Hematopoietic multipotent progenitor cell treated with erythropoietin and hydrocortisone succinate and interleukin-3 and kit ligand, for 8 days (in vitro differentiated cells): ENCODE measurements at places on chromosomes 16 and 17.

- peak; percentile 56 for DNase-seq
Measured at GRCh38 chr17:30378241-30378824, 394 bp upstream of the CPD start.

GRCh38 chr16:6964679-6965078 is 368.0 kb upstream of the RBFOX1 start:
- DNase-seq: no peak

DNA sequence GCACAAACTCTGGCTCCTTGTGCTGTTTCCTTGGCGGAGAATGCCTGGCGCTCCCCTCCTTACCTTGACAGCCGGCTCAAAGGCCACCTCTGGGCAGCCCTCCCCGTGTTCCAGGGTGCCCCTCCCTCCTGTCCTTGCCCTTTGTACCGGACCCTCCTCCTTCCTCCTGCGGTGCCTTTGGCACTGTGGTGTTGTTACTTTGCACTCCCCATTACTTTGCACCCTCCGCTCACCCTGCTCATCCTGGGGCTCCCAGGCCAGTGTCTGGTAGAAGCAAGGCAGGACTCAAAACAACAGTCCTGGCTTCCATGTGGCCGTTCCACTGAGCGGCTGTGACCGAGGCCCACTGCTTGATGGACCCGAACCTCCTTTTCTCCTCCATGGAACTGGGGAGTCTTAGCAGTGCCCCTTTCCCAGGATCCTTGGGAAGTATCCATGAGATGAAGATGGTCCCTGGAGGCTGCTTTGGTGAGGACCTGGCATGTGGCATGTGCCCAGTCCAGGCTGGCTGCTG is 147.8 kb downstream of the CMIP start:
- DNase-seq: no peak

DNA sequence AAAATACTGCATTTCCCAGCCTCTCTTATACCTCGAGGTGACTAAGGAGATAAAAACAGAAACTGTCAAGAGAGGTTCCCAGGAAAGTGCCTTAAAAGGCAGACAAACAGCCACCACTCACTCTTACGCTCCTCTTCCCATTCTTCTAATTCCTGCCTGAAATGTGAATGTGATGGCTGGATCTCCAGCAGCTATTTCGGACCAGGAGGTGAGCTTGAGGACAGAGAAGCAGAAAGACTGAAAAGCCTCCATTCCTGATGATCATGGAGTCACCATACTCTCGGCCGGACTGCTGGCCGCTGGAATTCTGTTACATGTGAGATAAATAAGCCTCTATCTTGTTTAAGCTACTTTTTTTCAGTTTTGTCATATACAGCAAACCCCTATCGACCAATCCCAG is 41.4 kb upstream of the ABR start:
- DNase-seq: no peak

DNA sequence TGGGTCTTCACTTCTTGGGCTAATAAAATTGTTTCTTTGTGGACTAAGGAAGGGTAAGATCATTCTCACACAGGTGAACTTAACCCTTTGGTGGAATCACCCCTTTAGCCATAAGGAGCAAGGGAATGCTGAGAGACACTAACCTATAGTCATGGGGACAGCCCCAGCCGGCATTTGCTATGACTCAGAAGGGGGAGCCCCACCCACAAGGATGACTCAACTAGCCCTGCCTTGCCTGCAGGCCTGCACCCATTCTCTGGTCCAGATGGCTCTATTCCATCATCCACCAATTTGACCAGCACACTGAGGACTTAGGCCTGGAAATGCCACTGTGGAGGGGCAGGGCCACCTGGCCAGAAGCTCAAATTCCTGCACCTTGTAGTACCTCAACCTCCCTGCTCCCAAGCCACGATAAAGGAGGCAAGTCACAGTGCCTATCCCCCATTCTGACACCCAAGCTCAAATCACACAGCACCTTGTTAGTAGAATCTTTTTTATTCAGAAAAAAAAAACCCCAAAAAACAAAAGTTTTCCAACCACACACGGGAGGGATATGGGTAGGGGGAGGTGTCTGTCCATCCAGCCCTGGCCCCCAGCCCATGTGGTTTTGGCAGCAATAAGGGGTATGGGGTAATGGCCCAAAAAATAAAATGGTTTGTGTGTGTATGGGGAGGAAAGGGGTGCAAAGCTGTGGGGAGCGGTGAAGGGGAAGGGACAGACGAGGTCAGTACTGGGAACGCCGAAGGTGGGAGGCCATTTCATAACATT is 3.0 kb downstream of the PFN1 start:
- DNase-seq: peak; percentile 87

- DNase-seq: no peak
Measured at GRCh38 chr17:80365001-80365965, 49.7 kb upstream of the ENDOV start.

GRCh38 chr17:28416703-28417311 is 10.8 kb upstream of the SLC46A1 start:
- DNase-seq: peak; percentile 79

GRCh38 chr16:4416200-4417032 is at the start of gene CORO7:
Gene CORO7, minus strand, starts transcription at chr16:4416596. Its CDS starts 78 bp downstream, at chr16:4416518.
- peak; percentile 91 for DNase-seq

GRCh38 chr17:81960130-81960958 is 643 bp downstream of the NOTUM start:
- DNase-seq: no peak

- DNase-seq: no peak
Measured at GRCh38 chr17:47628014-47628566, 21.6 kb upstream of the KPNB1 start.

- DNase-seq: no peak
Measured at GRCh38 chr16:47848421-47849109, 307.2 kb downstream of the ABCC12 start.

DNA sequence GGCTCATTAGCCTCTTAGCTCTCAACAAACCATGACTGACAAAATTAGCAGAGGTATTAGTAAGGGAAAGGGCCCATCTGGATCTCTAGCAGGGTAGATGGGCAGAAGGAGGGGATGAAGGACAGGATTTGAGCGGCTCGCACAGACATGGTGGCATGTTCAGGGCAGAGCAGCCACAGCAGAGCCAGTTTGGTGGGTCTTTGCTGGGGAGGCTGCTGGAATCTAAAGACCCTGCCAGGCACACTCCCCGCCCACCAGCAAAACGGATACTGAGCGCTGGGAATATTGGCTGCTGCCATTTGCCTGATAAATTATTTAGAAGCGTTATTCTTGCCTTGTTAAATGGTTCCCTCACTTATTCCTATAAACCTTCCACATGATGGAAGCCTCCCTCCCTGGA is 20.7 kb upstream of the NAT9 start:
- no peak for DNase-seq

DNA sequence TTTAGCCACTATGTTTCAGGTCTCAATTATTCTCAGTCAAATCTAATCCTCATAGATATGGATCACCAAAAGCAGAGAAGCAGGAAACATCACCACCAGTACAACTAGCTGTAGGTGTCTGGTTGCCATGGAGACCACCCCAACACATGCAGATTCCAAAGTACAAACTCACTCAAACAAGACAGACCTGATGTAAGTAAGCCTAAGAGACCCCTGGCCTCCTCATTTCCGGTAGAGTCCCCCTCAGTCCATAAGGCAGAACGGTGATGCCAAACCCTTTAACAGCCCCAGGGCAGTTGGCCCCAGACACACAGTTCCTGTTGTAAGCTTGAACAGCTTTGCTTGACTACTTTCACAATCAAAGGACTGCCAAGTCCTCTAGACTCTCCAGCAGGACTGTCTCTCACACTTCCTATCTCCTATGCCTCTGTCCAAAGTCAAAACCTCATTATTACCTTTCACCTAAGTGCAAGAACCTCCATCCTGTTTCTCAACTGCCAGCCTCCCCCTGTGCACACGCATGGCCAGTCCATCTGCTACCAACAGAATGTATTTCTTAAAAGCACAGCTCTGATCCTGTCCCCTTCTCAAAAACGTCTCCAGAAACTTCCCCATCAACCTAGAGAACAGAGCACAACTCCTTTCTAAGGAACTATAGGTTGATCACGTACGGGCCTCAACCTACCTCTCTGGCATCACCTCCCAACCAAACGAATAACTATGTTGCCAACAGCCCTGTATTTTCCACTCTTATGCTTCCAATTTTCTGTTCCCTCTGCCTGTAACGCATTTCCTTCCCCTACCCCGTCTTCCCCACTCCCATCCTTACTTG is 23.9 kb downstream of the SLC39A11 start:
- DNase-seq: no peak

GRCh38 chr16:66269617-66270332 is 96.7 kb upstream of the CDH5 start:
- no peak for DNase-seq

DNA sequence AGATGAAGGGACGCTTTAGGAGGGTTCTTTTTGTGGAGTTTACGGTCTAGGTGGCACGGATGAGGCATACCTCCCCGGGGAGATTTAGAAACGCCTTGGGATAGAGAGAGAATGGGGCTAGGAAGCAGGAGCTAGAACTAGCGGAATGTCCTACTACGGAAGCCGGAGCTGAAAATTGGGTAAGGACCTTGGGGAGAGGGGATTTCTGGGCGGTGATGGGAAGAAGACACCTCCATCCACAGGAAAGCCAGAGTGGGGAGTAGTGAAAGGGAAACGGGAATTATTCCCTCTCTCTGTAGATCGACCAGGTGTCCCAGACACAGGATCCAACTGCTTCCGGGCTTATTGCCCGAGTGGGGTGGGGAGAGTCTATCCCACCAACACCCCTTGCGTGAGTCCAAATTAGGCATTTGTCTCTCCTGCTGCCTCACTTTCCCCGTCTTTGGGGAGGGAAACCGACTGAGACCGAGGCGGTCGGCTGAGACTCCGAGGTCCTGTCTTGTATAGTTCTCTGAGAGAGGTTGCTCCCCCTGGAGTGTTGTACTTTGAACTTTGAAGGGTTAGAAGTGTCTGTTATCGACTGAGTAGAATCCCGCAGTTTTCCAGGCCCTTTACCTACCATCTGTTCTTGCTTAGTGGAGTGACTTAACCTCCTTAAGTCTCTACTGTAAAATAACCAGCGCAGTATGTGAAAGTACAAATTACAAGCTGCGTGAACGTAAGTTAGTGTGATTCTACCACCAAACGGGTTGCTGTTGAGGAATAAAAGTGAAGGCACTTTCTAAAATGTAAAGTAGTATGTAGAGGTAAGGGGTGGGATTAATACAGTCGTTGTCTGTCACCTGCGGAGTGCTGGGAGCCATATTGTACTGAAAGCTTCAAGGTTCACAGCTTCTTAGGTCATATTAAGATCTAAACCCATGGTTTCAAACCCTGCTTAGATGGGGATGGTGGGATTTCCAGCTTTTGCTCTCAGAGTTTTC is 1.0 kb downstream of the RSPRY1 start:
- peak; percentile 35 for DNase-seq
